Stimulated activated CD8-positive, alpha-beta memory T cell treated with anti-CD3 and anti-CD28 coated beads, Interleukin-12 subunit alpha, Interleukin-12 subunit beta, amount 100 ng/mL, for 4 hours (primary cell): ENCODE measurements at places on chromosomes 7 and 10.

- DNase-seq, result no peak
These were observed 48.6 kb upstream of the KIF5B start for GRCh38 chr10:32104622-32105509.

DNA sequence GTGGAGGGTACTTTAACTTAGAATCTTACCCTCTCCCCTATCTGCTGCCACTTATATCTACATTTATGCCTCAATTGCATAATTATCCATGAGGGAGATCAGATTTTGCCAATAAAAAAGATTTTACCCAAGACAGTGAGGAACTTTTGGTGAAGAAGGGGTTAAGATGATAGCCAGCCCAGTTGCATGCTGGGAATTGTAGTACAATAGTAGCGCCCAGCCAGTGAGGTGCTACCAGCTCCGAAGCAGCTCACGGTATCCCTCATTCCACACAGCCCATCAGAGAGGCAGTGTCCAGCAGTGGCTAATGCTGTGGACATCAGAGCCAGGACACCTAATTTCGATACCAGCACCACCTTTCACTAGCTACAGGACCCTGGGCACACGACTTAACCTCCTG, 5.9 kb upstream of the LGI1 start:
- DNase-seq, result no peak

DNA sequence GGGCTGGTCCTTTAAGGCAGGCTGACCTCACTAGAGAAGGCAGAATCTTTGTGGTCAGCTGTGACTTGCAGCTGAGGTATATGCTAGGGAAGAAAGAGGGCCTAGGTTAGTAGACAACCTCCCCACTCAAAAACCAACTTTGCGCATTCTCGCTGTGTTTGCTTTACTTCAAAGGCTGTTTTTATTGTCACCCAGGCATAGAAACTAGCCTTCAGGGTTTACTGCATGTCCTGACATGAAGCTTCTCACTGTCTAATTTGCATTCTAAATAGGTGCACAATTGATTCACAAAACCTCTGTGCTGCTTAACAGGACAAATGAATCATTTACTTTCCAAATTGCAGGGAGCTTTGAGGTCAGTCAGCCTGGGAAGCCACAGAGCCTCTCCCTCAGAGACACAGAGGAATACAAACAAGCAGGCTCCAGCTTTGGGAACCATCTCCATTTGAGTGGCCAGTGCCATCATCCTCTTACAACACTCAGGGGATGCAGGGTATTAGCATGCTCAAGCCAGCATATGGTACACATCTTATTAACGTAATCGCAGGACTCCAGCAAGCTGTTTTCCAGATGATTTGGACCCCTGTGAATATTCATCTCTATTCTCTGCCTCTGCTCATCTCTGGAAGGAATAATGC, 596.4 kb upstream of the GHITM start:
- DNase-seq, result no peak

GRCh38 chr7:22402250-22402649, 45.3 kb upstream of the RAPGEF5 start:
- no peak for DNase-seq

- DNase-seq, result no peak
These were observed 2.5 kb upstream of the ZNF33A start for GRCh38 chr10:38007991-38008390.

GRCh38 chr7:139430443-139430842, 53.0 kb downstream of the KLRG2 start:
- no peak for DNase-seq
